GM06990 (cell line): ENCODE measurements at places on chromosomes 7 and 10.
A peak's percentile ranks its signal among the peaks of the same experiment; 100 is the strongest.

DNA sequence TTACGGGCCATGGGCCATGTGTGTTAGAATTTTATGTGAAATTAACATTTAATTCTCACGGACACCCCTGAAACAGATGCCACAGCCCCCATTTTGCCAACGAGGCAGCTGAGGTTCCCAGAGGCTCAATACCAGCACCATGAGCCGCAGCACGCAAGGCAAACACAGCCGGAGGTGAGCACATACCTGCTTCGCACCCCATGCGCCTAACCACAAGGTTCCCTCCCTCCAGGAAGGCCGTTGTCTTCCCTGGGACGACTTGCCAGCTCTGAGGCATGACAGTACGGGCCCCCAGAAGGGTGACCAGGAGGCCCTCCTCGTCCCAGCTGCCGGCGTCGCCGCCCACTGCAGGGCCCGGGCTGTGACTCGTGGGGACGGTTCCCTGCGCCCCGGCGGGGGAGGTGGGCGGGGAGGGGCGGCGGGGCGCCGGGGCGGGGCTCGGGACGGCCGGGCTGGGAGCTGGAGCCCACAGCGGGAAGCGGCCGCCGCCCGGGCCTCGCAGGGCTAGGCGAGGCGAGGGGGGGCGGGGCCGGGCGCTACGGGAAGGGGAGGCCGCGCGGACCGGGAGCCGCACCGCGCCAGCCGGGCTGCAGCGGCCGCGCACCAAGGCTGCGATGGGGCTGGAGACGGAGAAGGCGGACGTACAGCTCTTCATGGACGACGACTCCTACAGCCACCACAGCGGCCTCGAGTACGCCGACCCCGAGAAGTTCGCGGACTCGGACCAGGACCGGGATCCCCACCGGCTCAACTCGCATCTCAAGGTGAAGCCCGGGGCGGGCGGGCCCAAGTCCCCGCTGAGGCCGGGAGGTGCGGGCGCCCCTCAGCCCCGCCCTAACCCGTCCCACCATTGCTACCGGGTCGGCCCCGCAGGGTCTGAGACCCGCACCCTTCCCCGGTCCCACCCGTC lies at the start of gene CAV2:
Gene CAV2, plus strand, starts transcription at position 571 of the 910 bp plus-strand sequence. Its CDS starts 44 bp downstream, at position 615.
- DNase-seq = peak; percentile 19

- DNase-seq = no peak
Measured at GRCh38 chr7:20244334-20245120, 27.3 kb upstream of the MACC1 start.

DNA sequence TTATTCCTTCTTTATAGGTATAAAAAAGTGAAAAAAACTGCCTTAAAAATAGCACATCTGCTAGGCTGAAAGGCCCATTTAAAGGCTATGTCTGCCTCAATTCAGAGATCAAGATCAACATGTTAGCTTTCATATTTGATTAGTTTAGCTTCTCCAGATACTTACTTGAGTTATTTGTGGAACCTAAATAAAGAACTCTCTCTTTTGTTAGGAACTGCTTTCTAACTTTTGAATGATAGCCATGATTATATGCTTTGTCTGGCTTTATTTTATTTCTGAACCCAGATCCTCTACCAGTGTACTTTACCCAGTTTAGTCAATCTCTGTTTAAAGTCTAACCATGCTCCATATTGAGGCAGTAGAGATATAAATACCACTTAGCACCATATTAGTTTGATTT lies 515.5 kb upstream of the SEMA3D start:
- DNase-seq = no peak

GRCh38 chr7:45451342-45452035 lies 122.7 kb upstream of the ADCY1 start:
- no peak for DNase-seq

DNA sequence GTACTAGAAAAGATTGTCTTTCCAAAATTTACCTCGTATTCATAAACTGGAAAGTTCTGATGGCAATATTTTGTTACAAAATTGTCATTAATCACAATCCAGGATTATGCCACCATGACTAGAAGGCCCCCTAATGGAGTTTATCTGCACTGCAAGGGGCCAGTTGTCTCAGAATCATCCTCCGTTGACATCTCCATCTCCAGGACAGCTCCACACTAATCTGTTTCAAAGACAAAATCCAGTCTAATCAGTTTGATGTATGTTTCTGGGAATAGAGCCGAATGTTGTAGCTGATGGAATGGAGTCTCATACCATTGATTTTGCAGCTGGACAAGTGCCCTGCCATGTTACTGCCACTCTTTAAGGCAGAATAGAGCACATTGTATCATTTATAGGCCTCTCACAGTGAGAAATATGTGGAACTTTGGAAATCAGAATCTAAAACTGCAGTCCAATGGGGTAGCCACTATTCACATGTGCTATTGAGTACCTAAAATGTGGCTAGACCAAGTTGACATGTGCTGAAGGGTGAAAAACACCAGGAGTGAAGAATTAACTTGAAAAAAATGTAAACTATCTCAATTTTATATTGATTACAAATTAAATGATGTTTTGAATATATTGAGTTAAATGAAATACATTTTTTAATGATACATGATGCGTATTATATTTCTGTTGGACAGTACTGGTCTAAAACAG lies 38.3 kb upstream of the TOMM7 start:
- no peak for DNase-seq

GRCh38 chr7:4774658-4775249 lies 669 bp upstream of the AP5Z1 start:
- no peak for DNase-seq

GRCh38 chr7:158074896-158075632 lies 512.6 kb downstream of the PTPRN2 start:
- no peak for DNase-seq
